Spleen (tissue), 13 donors: ENCODE measurements at places on chromosomes 1 and 21.

GRCh38 chr1:210597555-210598134 lies 268.9 kb downstream of the HHAT start:
- H3K4me1 ChIP-seq = no peaks in the 10 kb centered on the region
- H3K27ac ChIP-seq = no peak overlapping the region
- H3K27me3 ChIP-seq = no peaks in the 10 kb centered on the region
- DNase-seq = no peak
- no peak overlapping the region for H3K4me3 ChIP-seq

- no peaks in the 10 kb centered on the region for H3K36me3 ChIP-seq
- no peaks in the 10 kb centered on the region for H3K4me1 ChIP-seq
- no peak overlapping the region for H3K4me3 ChIP-seq
- no peak for DNase-seq
- no peak overlapping the region for H3K27ac ChIP-seq
- no peaks in the 10 kb centered on the region for H3K27me3 ChIP-seq
Observed at GRCh38 chr1:7865978-7866377, 13.1 kb upstream of the UTS2 start.

- H3K4me3 ChIP-seq = no peak overlapping the region
- no peak overlapping the region for H3K27ac ChIP-seq
- no peaks in the 10 kb centered on the region for H3K4me1 ChIP-seq
- H3K36me3 ChIP-seq = no peaks in the 10 kb centered on the region
- no peak for DNase-seq
Observed at GRCh38 chr1:177913762-177914540, 55.9 kb downstream of the SEC16B start.

- H3K4me1 ChIP-seq = peaks cover under 1% of the 10 kb centered on the region
- H3K27ac ChIP-seq = no peak overlapping the region
- H3K27me3 ChIP-seq = no peaks in the 10 kb centered on the region
- H3K36me3 ChIP-seq = peaks cover 75% of the 10 kb centered on the region
Observed at GRCh38 chr1:37865348-37866120, 6.1 kb upstream of the MTF1 start.
